ENCODE measurements at places on chromosomes 6 and 20. TPM values are rescaled to one million over a fixed set of nuclear protein-coding genes. Genes with fewer than 3 reads are reported as not detected.

Gene COL12A1
- 0.60 TPM for total RNA-seq

- DNase-seq, result peak; percentile 59
These were observed 99.4 kb downstream of the BFSP1 start for GRCh38 chr20:17431621-17432364.

DNA sequence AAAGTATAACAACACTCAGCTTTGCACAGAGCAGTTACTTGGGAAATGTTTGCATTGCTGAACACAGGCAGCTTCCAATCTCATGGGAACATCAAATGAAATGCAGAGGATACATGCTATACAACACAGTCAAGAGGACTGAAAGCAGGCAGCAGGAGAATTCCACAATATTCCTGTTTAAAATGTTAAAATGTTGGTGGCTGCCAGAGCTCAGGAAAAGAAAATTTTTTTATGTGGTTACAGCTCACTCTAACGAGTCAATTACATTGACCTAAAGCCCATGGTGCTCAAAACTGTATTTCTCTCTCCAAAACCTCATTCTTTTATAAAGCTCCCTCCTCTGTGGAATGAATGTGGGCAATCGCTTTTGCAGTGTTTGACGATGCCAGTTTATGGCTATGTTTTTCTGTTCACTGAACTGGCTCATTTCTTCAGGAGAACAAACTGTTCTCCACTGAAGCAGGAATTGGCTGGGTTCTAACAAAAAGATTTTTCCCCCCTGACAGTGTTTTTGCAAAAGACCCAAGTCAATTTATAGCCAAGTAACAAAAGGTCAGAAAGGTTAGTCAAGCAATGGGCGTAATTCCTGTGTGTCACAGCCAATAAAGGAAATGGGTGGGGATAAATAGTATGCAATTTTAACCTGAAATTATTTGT, 69.0 kb downstream of the ZHX3 start:
- DNase-seq, result peak; percentile 88

- no peak for DNase-seq
These were observed 130.8 kb upstream of the RIPOR2 start for GRCh38 chr6:25066593-25066992.

GRCh38 chr20:44423480-44423879, 52.2 kb upstream of the TTPAL start:
- DNase-seq, result no peak

Gene RIPPLY2
- total RNA-seq, result 0.40 TPM

DNA sequence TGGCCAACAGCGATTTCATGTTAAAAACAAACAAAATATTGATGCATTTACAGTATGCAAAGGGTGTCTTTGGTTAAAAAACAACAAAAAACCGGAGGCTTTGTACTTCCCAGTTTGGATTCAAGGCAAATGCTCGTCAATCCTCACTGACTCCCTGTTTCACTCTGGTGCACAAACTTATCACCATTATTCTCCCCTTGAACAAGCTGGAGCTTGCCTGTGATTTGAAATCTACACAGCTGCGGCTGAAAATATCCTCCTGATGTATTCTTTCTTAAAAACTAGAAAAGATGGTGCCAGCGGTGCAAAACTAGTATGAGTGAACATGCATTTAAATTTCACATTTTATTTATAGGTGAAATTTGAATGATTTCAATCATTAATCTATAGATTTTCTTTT, 3.3 kb downstream of the PERP start:
- DNase-seq, result no peak

- DNase-seq, result no peak
These were observed 38.7 kb downstream of the IL20RA start for GRCh38 chr6:137006056-137006455.

GRCh38 chr6:391559-392440, at the start of gene IRF4:
IRF4 (plus strand) TSS chr6:391752; CDS start chr6:393153, 1,401 bp downstream.
- no peak for DNase-seq

Gene WFDC5
- not detected for total RNA-seq

DNA sequence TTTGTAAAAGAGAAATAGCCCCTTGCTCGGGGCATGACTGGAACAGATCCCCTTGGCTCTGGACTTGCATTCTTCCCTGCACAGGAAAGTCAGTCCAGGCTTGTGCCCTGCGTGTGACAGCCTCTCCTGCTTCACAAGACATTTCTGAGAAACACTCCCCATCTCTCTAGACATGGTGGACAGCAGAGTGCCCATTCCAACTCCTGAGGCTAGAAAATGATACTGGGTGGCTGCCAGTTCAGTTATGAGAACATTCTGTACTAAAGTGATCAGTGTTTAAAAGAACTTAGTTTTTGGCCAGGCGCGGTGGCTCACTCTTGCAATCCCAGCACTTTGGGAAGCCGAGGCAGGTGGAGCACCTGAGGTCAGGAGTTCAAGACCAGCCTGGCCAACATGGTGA, 41.3 kb downstream of the TGM3 start:
- DNase-seq, result no peak

GRCh38 chr6:148440877-148441453, 98.3 kb downstream of the SASH1 start:
- peak; percentile 92 for DNase-seq
